ENCODE measurements at places on chromosomes 1 and 21.
A peak's percentile ranks its signal among the peaks of the same experiment; 100 is the strongest.

GRCh38 chr1:236253918-236254637 lies 27.7 kb downstream of the ERO1B start:
- no peak for DNase-seq

GRCh38 chr1:240338837-240339236 lies 247.2 kb downstream of the FMN2 start:
- no peak for DNase-seq

DNA sequence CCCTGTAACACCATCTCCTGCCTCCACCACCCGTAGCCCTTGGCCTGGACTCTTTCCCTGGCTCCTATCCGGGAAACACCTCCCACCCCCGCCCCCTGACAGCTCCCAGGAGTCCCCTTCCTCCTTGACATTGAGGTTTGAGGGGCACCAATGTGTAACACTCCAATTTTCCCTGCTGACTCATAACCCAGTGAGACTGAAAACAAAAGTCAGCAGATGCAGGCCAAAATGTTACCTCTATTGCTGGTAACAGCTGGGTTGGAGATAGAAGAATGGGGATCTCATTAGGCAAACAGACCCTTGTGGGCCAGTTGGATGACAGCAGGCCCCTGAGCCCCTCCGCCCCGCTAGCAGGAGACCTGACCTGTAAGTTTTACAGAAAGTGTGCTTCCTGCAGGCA lies 237.2 kb downstream of the KAZN start:
- DNase-seq: no peak

DNA sequence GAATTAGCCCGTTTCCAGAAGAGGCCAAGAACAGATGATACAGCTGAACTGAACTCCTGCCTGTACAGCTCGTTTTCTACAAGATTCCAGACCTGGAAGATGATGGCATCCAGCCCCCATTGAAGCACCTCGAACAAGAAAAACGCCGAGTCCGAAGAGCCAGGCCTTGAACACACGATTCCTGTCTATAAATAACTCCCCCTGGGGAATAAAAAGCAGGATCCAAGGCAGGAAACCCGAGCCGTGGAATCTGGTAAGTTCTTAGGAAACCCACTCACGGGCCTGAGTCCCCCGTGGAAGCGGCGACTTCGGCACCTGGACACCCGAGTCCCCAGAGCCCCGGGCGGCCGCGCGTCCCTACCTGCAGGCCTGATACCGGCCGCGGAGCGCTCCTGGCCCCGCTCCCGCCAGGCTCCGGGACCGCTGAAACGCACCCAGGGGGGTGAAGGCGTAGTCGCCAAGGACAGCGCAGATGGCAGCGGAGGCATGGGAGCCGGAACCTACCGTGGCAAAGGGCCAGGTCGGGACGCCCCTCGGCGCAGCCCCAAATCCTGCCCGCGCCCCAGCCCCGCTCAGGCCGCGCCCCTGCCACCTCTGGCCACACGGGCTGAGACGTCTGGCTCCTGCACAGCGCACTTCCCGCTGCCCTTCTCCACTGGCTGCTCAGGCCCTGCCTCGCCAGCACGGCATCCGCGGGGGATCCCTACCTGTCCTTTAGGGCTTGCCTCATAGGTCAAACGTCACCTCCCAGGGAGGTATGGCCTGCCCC lies 14.0 kb upstream of the HLCS start:
- peak; percentile 29 for DNase-seq

DNA sequence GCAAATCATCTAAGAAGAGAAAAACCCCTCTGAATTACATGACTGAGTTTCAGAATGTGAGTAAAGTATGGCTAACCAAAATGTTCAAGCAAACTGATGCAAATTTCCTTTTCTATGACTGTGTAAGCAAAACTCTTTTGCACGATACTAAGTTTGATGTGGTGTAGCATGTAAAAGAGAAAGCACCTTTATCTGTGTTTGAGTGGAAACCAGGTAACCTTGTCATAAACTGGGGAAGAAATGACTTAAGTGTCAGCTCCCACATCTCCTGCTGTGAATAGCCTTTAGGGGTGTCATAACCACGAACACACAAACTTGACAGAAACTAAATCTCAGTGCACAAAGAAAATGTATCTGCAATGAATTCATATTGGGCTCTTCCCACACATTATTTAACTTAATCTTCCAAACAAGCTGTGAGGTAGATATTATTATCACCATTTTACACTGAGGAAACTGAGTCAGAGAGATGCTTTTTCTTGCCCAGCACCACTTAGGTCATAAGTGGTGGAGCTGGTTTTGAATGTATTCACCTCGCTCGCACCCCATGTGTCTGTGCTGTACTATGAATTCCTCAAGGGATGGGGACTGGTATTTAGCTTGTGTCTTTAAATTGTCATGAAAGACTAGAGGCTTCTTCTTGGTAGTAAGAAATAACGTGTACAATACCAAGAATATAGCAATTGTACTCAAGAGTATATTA lies 32.9 kb upstream of the IL12RB2 start:
- DNase-seq: no peak

GRCh38 chr1:234958066-234958705 lies 170.5 kb downstream of the TOMM20 start:
- no peak for DNase-seq

DNA sequence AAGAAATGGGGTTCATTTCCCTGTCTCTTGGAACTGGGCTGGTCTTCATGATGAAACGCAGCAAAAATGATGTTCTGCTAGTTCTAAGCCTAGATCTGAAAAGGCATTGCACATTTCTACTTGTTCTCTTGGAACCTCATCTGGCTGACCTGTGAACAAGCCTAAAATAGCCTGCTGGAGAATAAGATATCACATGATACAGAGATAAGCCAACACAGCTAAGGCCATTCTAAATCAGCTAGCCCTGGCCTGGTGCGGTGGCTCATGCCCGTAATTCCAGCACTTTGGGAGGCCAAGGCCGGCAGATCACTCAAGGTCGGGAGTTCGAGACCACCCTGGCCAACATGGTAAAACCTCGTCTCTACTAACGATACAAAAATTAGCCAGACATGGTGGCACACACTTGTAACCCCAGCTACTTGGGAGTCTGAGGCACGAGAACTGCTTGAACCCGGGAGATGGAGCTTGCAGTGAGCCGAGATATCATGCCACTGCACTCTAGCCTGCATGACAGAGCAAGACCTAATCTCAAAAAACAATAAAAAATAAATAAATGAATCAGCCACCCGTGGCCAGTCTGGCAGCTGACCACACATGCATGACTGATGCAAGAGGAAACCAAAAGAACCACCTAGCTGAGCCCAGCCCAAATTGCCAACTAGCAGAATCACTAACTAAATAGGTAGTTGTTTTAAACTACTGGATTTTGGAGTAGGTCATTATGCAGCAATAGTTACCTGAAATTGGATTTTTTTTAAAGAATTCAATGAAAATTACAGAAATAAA lies 18.0 kb downstream of the CD244 start:
- DNase-seq: no peak

DNA sequence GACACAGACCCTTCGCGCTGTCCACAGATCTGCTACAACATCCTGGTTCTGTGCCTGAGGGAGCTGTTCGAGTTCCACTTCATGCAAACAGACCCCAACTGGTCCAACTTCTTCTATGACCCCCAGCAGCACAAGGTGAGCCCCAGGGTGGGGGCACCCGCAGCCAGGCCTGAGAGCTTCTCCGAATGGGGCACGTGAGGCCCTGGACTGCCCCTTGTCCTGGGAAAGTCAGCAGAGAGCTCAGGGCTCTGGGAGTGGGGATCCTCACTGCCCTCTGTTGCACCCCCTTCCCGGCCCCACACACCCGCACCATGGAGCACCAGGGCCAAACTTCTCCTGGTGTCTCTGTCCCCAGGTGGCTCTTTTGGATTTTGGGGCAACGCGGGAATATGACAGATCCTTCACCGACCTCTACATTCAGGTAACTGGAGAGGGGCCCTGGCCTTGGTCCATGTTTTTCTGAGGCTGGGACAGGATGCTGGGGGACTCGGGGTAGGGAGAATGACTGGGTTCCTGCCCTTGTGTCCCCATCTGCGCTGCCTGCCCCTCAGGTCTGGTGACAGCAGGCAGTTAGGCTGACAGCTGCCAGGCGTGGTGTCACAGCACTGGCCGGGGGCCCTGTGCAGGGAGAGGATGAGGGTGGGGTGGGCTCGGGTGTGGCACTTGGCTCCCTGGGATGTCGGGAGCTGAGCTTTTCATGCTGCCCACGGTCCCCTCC lies 44.6 kb downstream of the COQ8A start:
- DNase-seq: no peak

DNA sequence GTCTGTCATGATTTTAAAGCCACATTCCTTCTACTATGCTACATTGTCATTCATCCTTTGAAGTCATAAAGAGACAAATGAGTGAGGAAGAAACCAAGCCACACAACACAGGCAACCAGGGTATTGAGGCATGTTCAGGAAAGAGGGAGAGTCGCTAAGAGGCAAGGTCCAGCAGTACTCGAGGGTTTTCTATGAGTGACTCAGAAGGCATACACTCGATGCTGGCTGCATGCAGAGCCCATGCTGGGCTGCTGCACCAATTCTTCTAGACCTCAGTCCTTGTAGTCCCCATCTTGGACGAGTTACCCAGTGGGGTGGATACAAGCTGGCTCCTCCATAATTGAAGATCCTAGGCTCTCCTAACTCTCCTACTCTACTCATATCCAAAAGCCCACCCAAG lies 57.6 kb downstream of the OLFML2B start:
- no peak for DNase-seq

GRCh38 chr21:23542097-23542496 lies 2065.2 kb downstream of the MRPL39 start:
- no peak for DNase-seq

DNA sequence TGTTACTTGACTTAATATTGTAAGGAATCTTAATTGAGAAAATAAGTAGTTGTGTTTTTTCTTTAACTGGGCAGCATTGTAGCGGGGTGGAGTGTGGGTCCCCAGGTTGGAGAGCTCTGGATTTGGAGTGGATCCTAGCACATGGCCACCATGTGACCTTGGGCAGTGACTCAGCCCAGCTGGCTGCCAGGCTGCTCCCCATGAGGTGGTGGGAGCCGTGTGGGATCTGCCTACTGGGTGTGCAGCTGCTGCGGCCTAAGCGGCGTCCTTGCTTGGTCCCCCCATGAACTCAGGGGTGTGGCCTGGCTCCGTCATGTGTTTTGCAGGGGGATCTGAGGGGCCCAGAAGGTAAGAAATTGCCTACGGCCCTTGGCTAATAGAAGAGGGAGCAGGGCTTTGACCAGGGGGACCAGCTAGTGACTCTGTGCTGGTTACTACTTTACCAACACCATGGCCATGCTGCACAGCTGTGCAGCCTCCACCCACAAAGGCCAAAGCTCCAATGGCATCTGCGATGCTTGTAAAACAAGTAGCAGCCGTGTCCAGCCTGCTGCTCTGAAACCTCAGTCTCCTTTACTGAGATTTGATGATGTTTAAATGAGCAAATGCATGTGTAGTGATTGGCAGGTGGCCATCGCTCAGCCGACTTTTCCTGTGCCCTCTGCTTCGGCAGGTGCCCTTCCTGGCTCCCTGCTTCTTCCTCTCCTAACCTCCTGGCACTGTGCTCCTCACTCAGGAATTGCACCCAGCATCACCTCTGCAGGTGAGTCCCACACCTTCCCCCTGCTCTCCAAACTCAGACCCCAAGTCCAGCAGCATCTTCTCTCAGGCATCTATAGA lies 68.3 kb downstream of the ADARB1 start:
- peak; percentile 58 for DNase-seq

- no peak for DNase-seq
Observed at GRCh38 chr1:232784794-232785193, 20.4 kb upstream of the MAP10 start.

GRCh38 chr1:98325646-98326440 lies 335.7 kb upstream of the SNX7 start:
- DNase-seq: peak; percentile 85

- DNase-seq: no peak
Observed at GRCh38 chr1:228307218-228308023, 99.2 kb downstream of the TRIM11 start.

DNA sequence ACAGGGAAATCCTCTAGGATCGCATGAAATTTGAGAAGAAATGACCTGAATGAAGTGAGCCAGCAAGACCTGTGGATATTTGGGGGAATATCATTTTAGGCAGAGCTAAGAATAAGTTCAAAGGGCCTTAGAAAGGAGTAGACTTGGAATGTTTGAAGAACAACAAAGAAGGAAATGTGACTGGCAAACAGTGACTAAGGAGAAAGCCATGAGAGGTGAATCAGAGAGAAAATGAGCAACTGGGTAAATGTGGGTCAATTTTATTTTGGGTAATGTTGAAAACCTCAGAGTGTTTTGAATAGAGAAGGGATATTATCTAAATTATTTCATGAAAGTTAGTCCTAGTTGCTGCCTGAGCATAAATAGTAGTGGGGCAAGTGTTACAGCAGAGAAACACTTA lies 672.8 kb downstream of the LMO4 start:
- DNase-seq: no peak

- no peak for DNase-seq
Observed at GRCh38 chr1:227002531-227003049, 62.5 kb downstream of the COQ8A start.

- no peak for DNase-seq
Observed at GRCh38 chr21:42633858-42634257, 19.6 kb upstream of the PDE9A start.

DNA sequence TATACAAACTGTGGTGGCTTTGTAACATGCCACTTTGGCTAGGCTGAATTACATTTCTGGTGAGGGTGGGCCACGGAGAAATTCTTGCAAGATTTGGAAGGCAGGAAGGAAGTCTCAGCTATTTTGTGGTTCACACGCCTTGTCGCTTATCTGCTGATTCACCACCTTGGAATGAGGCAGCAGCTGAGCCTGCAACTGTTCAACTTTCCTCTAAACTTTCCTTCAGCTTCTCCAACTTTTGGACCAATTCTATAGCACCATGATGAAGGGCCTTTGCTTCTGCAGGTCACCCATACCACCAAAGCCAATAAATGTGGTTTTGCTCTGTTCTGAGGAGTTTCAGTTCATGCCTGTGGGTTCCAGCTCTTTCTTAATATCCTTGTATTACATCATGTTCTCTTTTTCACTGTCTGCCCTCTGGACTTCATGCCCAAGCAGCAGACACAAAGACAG lies 337.6 kb upstream of the SNX7 start:
- peak; percentile 38 for DNase-seq

DNA sequence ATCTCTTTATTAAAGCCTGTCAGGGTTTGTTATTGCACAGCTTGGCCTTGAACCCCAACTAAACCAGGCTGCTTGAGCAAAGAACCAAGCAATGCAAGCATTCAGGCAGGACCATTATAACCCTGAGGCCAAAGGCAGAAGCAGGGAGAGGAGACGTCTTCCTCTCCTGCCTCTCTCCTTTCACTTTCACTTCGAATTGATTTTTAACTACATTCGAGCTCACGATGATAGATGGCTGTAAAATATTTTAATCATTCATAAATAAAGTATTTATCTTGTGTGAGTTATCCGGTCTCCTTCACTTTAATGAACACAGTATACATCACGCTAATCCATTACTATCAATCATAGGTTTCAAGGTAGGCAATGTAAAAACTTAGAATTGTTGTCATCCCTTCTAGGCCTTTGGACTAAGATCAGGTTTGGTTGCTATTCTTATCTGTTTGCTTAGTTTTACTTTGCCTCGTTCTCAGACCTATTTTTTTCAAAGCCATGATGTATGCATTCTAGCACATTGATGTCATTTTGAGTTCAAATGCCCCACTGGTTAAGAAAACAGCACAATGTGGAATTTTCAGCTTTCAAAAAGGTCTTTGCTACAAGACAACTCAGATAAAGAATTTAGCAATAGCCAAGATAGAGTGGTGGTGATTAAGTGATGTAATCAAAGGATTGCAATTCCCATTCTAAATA lies 480.2 kb upstream of the RUNX1 start:
- DNase-seq: no peak
